ENCODE measurements at places on chromosomes 7 and 10. TPM values are rescaled to one million over a fixed set of nuclear protein-coding genes. Genes with fewer than 3 reads are reported as not detected.

DNA sequence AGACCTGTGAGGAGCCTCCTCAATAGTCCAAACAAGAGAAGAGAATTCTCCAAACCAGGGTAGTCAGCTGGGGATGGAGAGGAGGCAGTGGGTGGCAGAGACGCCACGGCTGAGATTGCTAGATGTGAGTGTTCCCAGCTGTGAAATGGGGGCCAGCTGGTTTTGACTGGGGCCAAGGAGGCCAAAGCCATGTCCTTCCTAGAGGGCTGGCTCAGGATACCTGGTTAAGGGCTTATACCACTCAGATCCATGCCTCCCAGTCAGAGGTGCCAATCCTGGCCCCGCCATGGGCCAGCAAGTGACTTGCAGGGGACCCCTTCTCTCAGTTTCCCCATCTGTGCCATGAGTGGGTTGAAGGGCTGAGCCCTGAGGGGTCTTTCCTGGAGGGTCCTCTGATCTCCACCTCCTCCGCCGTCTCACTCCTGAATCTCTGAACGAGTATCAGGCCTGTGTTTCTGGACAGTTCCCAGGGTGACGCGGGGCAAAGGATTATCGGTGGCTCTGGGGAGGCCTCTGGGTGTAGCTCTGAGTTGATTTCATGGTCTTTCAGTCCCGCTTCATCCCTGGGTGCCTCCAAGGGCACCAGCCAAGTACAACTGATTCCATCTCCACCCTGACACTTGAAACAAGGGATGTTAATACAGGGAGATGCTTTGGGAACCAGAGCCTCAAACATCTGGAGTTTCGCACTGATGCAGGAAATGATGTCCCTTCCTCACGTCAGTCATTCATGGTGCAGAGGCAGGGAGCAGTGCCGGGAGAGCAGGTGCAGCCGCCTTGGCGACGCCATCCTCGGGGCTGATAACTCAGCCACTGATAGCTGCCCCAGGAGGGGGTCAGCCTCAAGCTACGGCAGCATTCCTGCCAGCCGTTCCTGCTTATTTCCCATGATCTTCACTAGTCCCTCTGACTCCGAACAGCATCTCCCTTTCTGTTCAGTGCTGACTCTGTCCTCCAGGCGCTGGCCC is 126.7 kb downstream of the RGS10 start:
- ATAC-seq, result no peak

- ATAC-seq, result no peak
These were observed 28.0 kb upstream of the RSU1 start for GRCh38 chr10:16845248-16845647.

GRCh38 chr7:53657586-53657985 is 622.2 kb downstream of the POM121L12 start:
- no peak for ATAC-seq

DNA sequence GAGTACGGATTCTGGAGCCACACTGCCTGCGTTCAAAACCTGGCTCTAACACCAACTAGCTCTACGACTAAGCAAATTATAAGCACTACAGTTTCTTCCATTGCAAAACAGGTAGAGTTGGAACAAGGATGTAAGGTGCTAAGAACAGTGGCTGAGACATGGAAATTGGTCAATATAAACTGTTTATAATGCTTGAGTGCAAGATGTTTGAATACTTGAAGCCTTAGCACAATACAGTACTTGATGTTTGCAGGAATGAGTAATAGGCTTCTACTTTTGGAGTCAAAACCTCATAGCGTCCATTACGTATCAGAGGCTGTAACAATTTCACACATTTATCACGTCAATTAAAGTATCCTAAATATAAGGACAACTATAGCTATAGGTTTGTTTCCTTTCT is 6.9 kb downstream of the NT5C2 start:
- no peak for ATAC-seq

DNA sequence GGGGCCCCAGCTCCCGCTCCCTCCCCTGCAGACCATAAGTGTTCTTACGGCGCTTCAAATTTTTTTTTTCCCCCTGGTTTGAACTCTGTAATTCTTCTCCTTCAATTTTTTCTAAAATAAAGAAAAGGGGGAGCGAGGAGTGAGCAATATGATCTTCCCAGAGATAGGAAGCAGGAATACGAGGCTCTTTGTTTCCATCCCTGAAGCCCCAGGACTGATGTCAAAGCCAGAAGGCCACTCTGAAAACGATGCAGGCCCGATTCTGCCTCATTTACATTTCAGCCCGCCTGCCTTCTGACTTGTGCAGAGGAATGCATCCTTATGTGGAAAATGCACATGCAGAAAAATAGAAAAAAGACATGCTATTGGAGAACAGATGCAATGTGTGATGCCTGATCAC is 401.5 kb upstream of the MKI67 start:
- ATAC-seq, result no peak

DNA sequence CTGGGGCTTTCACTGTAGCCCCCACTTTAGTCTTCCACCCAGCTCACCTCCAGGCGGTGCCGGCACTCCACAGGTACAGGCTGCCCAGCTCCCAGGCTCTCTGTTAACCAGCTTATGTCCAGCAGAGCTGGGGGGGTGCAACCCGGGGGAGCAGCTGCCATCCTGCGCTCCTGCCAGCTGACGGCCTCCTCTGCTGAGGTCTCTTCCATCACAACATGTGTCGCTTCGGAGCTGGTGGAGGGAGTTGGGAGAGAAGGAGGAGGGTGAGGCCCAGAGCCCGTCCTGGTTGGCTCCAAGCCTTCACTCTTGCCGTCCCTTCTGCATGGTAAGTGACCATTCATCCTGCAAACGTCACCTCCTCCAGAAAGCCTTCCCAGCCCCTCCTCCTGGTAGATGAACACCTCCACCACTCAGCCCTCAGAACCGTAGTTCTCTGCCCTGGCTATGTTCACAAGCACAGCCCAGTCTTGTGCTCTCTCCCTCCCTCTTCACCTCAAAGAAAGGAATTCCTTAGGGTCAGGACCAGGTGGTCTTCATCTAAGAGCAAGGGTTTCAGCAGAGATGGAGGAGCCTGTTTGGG is 1.6 kb downstream of the POLM start:
- ATAC-seq, result no peak

GRCh38 chr10:103560886-103561285 is 67.4 kb downstream of the NEURL1 start:
- ATAC-seq, result no peak

DNA sequence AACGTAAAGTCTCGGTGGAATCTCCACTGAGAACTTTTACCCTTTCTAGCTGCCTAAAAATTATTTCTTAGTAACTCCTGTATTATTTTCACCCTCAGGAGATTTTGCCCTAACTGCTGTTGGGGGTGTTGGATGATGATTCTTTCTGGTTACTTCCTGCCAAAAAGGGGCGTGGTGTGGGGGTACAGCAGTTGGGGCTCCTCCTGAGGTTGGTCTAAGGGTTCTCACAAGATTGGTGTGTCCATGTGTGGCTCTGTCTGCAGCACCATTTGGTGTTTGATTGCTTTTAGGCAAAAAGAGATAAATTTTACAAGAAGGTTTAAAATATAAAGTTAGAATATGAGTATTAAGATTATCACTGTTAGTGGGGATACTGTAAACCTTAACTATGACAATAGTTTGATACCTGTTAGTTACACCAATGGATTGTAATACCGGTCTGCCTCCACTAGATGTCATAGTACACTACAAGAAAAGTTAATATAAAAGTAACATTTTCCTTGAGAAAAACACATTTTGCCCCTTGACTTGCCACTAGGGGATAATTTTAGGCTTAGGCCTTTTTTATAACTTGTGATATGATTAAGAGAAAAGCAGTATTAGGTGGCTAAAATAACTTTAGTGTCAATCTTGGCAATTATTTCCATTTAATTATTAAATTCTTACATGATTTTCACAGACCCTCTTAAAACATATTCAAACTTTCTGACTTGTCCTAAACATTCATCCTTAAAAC is 928.7 kb downstream of the IPMK start:
- ATAC-seq, result no peak

DNA sequence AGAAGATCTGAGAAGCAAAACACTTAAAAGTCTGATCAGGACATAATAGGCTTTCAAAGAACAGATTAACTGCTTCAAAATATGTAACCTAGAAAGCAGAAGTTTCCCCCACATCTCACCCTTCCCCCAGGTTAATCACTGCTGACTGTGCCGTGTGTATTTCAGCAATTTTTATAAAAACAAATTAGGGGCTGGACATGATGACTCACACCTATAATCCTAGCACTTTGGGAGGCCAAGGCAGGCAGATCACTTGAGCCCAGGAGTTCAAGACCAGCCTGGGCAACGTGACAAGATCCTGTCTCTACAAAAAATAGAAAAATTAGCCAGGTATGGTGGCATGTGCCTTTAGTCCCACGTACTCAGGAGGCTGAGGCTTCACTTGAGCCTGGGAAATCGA is 67.6 kb upstream of the GATA3 start:
- ATAC-seq, result no peak

DNA sequence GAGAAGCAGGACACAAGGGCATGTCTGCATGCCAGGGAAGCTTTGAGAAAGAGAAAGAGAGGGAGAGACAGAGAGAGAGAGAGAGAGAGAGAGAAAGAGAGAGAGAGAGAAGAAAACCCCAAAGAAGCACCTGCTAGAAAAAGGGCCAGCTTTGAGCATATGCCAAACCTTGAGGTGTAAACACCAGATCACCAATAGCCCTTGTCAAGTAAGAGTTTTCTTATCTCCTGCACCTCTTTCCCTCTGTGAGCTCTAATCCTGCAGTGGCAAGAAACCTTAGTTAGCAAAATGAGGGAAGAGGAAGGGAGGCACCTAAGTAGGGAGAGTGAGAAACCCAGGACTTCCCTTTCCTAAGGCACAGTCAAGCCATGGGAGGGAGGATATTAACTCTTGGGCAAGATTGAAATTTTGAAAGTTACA is 11.3 kb upstream of the TRDMT1 start:
- ATAC-seq, result no peak

DNA sequence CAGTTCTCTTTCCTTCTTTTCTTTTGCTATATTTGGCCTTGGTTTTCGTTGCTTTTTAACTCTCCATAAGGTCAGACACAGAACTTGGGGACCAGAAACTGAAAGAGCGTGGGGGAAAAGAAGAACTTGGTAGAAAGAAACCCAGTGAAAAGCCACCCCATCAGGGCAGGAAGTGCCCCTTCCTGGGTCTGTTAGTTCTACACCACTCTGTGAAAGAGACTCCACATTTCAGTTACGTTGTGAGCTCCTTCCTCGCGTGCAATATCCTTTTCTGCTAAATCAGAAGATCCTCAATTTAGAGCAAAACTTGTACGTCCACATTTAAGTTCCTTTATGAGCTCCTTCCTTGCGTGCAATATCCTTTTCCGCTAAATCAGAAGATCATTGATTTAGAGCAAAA is 220.6 kb upstream of the FOXK1 start:
- no peak for ATAC-seq

GRCh38 chr10:12980713-12981306 is 20.7 kb downstream of the CCDC3 start:
- no peak for ATAC-seq

GRCh38 chr7:11548532-11548931 is 283.5 kb downstream of the THSD7A start:
- ATAC-seq, result no peak

The INSYN2A gene
- total RNA-seq, result 1.6 TPM

The LGI1 gene
- 0.69 TPM for total RNA-seq

The HMX2 gene
- total RNA-seq, result not detected

The FGL2 gene
- total RNA-seq, result 24.1 TPM

The MMP21 gene
- not detected for total RNA-seq

Measured in motor neuron (in vitro differentiated cells).